ENCODE measurements at places on chromosomes 16 and 17.
A peak's percentile ranks its signal among the peaks of the same experiment; 100 is the strongest.

DNA sequence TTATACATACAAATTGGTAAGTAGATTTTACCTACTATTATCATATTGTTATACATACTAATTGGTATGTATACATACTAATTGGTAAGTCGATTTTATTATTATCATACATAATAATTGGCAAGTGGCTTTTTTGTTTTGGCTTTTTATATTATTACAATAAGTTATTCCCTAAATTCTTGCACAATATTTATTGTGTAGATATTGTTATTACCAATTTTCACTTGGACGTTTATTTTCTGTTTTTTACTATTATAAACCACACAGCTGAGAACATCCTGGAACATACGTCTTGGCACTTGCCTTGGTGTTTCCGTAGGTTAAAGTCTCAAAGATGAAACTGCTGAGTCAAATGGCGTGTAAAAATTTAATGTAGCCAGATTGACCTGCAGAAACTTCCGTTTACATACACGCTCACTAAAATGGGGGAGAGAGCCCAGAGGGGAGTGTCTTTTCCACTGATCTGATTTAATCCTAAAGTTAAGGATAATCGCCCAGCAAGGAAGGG lies 18.9 kb downstream of the GNGT2 start:
- DNase-seq = no peak

- no peak for DNase-seq
Observed at GRCh38 chr16:11045846-11046245, 101.5 kb downstream of the CLEC16A start.

DNA sequence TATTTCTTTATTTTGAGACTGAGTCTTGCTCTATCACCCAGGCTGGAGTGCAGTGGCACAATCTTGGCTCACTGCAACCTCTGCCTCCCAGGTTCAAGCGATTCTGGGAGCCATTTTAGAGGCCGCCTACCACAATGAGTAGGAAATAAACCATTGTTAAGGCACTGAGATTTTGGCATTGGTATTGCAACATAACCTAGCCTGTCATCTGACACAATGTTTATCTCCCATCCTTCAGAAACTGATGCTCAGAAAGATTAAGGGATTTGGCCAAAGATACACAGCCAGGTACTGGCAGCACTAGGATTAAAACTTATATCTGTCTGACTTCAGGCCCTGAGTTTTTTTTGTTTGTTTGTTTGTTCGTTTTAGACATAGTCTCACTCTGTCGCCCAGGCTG lies 8.0 kb upstream of the COPS3 start:
- no peak for DNase-seq

- no peak for DNase-seq
Observed at GRCh38 chr17:31556969-31557645, 165.6 kb downstream of the RAB11FIP4 start.

DNA sequence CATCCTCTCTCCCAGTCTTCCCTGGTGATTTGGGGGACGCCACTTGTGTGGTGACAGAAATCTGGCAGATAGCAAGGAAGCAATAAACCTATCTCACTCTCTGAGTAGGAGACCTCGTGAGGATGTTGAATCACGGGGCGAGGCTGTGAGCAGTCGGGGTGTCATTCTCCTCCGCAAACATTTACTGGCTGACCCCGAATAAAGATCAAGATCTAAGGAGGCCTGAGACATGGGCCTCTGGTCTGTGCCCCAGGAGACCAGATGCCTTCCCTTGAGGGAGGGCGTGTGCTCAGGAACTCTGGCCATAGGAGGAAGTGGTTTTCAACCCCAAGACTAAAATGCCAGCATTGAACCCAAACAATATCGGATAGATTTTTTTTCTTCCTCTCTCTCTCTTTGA lies 53.1 kb downstream of the FOXL1 start:
- DNase-seq = no peak

DNA sequence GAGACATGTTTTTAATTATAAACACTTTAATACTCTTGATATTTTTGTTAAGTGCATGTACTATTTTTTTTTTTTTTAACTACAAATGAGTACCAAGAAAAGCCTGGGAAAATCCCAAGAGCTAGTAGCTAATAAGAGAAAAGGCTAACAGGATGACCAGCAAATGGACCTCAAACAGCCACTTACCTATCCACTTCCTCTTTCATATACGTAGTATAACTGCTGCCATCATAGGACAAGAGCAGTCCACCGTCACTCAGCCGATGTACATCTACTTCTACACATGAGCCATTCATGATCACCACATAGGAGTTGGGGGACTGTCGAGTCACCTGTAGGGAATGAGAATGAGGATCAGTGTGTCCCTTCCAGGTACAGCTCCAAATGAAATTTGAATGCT lies 128.0 kb upstream of the C17orf78 start:
- no peak for DNase-seq

DNA sequence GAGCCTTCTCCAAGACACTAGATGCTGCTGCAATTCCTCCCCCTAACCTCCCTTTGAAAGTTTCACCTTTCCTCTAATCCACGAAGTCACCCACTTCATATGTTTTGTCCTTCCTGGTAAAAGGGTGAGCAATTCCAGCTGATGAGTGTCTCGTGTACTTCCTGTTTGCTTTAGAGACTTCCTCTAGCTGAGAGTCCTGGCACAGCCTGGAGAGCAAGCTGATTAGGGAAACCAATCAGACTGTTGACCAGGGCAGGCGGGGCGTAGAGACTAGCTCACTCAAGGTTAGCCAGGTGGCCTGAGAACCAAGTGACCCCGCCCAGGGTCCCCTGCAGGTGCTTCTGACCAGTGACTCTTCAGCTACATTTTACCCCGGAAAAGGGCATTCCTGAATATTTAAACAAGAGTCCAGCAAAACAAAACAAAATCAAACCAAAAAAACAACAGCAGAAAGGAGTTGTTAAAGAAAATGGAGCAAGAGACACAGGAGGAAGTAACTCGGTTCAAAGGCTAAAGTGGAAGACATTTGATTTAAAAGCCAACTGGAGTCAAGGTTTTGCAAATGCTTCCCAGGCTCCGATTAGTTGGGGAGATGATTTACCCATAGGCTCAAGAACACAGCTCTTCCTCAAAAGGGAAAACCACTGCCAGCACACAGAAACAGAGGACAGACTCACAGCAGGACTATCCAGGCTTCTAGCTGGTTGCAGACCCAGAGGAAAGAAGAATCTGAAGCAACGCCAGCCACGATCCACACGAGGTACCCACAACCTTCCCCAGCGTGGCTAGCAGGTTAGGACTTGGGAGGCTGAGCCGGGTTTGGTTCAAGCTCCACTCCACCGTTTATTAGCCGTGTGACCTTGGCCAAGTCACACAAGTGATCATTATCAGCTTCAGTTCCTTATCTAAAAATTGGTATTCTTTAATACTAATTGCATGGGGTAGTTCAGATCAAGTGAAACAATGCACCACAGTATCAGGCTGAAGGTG lies 13.4 kb downstream of the HSPB9 start:
- no peak for DNase-seq

DNA sequence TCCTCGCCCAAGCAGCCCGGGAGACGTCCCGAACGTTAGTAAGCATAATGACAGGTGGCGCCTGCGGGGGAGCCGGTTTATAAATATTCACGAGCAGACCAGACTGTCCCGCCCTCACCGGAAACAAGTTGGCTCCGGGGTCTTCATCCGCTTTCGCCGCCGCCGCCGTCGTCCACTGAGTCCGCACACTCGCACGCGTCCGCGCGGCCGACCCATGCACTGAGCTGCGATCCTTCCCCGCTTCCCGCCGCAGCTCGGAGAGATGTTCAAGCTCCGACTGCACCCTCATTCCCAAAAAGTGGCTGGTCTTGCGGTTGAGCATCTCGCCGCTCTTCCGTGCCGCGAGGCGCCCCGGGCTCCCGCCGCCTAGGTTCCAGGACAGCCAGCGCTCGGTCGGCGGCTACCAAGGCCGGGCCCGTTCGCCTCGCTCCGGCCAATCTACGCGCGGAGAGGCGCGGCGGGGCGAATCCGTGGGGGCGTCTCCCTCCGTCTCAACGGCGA lies 385 bp downstream of the CFAP119 start:
- peak; percentile 56 for DNase-seq

GRCh38 chr17:42547001-42547461 lies 5.7 kb upstream of the HSD17B1 start:
- no peak for DNase-seq

DNA sequence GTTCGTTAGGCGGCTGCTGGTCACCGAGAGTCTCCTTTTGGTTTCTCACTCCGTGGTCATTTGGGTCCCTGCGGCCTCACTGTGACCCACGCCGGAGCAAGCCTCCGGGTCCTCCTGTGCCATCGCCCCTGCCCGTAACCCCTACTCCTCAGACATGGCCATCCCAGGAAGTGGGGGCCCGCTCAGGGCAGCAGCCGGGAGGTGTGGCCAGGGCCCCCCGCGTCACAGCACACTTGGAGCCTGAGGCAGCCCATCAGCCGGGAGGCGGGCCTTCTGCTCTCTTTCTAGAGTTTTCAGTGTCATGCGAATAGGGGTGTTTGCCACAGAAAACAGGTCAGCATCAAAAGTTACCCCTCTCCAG lies 7.9 kb upstream of the WFIKKN1 start:
- DNase-seq = no peak

GRCh38 chr17:79760197-79760906 lies 17.6 kb upstream of the CBX2 start:
- no peak for DNase-seq

DNA sequence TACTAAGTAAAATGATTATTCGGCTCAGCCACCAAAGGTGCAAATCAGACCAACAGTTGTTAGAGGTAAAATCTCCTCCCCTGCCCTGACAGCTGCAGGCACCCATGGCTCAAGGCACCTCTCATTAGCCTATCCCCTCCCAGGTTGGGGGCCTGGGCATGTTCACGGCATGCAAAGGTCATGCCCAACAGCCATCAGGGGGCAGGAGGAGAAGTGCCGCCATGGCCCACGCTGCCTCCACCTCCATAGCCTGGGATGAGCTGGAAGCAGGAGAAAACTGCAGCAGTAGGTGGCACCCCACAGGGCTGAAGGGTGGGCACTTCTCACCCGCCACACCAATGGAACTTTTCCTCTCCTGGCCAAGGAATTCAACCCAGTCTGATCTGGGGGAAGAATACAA lies 146.4 kb upstream of the COX10 start:
- no peak for DNase-seq

GRCh38 chr17:56549501-56549900 lies 44.0 kb upstream of the NOG start:
- no peak for DNase-seq

DNA sequence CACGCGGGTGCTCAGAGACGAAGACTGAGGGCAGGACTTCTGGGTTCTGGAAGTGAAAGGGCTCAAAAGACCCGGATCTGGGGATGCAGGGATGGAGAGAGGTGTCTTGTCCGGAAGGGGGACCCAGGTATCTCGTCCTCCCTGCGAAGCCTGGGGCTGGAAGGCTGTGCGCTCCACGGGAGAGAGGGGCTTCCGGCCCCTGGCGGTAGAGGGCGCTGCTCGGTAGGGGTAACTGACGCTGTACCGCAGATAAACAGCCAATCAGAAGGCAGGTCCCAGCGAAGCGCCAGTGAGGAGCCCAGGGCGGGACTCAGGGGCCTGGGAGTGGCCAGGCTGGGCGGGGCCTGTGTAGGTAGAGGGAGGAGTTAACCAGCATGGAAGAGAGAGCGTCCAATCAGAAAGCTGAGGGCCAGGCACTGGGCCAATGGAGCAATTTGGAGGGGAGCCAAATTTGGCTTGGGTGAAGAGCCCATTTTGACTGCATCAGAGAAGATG lies 804 bp downstream of the TGFB1I1 start:
- peak; percentile 28 for DNase-seq

DNA sequence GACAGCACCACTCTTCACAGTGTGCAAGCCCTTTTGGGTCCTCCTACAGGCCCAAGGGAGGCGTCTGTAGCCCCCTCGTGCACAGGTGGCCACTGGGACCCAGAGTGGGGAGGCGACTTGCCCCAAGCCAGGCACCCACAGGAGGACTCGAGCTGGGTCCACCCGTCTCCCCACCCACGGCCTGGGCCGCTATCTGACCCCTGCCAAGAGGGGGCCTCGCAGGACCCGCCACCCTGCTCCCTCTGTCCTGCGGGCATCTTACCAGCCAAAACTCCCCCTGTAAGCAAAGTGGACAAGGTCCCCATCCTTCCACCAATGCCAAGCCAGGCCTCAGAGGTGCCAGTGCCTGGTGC lies 31.1 kb downstream of the CNGB1 start:
- DNase-seq = no peak

DNA sequence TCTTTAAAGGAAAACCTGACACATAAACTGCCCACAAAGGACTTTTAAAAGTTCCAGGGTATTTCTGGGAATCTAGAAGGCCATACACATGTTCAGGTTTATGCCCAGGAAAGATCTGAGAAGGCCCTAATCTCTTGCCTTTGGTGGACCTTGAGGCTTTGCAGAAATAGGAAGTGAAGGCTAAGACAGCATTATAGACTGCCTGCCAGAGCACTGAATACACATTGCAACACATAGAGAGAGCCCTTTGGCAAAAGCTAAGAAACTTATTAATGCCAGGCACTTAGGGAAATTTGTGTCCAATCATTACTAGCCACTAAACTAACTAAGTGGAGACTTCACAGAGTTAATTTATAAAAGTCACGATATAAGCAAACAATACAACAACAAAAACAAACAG lies 70.4 kb downstream of the MMD start:
- DNase-seq = no peak

- no peak for DNase-seq
Observed at GRCh38 chr17:47949946-47950345, 7.7 kb downstream of the PRR15L start.

DNA sequence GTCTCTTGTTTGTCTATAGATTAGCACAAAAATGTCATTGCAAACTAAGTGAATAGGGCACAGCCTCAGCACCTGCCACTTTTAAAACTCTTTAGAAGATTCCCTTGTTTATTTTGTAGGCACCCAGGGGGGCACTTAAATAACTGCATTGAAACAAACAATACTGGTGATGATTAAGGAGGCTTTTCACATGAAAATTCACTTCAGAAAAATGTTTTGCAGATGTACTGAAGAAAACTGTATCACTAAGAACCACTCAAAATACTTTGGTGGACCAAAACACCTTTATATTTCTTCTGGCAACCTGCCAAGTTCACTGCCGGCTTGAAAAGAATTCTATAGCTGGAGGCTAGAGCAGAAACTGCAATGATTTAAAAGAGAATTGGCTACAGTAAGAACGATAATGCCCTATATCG lies 281.5 kb downstream of the TOX3 start:
- DNase-seq = no peak

All from stimulated activated CD4-positive, alpha-beta T cell treated with anti-CD3 and anti-CD28 coated beads, Interleukin-4, amount 100 ng/mL, for 24 hours (primary cell).